EH (cell line): ENCODE measurements at places on chromosomes 5 and 9.

DNA sequence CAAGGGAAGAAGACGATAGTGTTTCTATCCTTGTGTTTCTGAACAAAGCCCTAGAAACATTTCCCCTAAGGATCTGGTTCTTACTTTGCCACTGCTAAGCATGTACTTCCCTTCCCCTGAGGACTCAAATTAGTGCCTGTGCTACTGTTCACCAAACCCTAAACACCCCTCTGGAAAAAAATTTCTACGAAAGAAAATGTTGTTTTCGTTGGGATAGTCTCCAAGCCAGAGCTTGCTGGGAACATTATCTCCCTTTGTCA lies 294.6 kb downstream of the BNC2 start:
- DNase-seq, result no peak

DNA sequence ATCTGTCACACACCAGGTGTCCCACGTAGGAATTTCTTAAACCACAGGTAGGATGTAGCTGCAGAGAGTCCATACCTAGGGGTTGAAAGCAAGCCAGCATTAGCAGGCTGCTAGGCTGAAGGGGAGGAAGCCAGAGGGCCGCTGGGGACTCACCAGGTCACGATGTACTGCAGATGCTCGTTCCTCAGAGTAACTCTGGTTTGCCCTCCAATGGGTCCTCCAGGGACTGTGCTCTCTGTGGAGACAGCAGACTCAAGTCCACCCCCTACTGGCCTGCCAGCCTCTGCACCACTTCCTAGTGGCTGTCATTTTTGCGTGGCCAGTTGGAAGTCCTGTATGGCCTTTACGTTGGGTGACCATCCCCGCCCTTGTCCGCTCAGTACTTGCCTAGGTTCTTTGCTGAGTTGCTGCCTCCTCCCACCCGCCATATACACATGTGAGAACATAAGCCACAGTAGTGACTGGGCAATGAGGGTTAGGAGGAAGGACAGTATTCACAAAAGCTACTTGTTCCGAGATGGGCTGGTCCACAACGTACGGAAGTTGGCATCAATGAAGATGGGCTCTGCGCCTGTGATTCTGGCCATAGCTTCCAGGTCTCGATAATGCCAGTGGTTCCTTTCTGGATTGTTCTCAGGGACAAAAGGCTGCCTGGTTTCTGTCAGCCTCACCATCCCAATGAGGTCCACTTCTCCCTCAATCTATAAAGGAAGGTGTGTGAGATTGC lies 4.1 kb downstream of the RPL7A start:
- peak; percentile 68 for DNase-seq

DNA sequence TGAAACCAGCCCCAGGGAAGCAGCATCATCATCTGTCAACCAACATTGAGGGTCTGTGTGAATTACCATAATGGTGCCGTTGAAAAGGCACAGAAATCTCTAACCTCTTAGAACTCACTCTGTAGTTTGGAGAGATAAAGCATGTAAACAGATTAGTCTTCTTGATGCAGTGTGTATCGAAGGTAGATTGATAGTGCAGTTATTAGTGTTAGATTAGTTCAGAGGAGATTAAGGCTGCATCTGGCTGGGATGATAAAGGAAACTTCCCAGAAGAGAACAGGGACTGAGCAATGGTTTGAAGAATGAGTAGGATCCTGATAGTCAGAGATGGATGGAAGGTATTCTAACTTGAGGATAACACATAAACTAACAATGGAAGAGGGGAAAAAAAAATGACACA lies 651.5 kb downstream of the TLE1 start:
- no peak for DNase-seq

- DNase-seq, result no peak
Measured at GRCh38 chr5:150206098-150206778, 16.4 kb downstream of the SLC6A7 start.

- DNase-seq, result peak; percentile 72
Measured at GRCh38 chr9:88387552-88388202, 567 bp upstream of the SPIN1 start.

DNA sequence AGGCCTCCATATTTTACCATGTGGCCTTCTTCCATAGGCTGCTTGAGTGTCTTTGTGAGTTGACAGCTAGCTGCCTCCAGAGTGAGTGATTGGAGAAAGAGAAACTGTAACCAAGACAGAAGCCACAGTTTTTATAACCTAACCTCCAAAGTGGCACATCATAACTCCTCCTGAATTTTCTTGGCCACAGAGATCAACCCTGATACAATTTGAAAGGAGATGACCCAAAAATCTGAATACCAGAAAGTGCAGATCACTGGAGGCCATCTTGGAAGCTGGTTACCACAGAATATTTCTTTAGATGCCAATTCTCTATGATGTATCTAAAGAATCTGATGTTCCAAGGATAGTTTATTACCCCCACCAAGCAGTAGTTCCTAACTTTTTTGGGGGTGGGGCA lies 254.3 kb upstream of the PDE4D start:
- DNase-seq, result no peak

DNA sequence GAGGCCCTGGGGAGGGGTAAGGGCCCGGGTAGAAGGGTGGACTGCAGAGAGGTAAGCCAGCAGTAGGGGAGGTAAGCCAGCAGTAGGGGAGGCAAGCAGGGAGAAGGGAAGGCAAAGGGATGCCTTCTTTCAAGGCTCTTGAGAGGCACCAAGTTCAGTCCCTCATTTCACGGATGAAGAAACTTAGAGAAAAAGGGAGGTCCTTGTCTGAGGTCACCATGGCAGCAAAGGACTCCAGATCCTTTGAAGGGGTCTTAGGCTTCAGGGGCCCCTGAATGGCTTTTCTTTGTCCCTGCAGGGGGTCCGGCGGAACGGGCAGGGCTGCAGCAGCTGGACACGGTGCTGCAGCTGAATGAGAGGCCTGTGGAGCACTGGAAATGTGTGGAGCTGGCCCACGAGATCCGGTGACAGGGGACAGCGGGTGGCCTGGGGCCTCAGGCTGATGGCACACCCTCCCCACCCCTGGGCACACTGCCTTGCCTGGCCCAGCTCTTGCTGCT lies 42.6 kb downstream of the RGS3 start:
- DNase-seq, result no peak
